ENCODE measurements at places on chromosomes 6 and 20. TPM values are rescaled to one million over a fixed set of nuclear protein-coding genes. Genes with fewer than 3 reads are reported as not detected.
A peak's percentile ranks its signal among the peaks of the same experiment; 100 is the strongest.

DNA sequence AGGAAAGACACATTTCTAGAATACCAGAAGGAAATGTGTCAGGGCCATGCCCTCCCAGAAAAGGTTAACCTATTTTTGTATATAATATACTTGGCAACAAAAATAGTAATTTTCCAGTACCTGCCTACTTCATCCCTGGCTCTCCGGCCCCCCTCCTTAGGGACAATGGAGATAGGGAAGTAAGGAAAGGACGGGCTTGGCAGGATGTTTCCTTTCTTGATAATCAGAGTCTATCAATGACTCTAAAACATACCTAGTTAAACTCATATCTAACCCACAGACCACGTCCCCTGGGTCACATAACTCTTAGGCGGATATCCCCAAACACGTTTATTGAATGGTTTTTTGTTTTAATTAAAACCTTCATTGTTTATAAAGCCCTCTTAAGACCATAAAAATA is 11.8 kb downstream of the UQCC2 start:
- H3K27me3 ChIP-seq, result no peaks in the 10 kb centered on the region
- H3K4me3 ChIP-seq, result no peak overlapping the region
- DNase-seq, result no peak
- peaks cover 13% of the 10 kb centered on the region for H3K36me3 ChIP-seq

- H3K4me3 ChIP-seq, result no peak overlapping the region
- no peaks in the 10 kb centered on the region for H3K4me1 ChIP-seq
- no peak overlapping the region for H3K27ac ChIP-seq
- DNase-seq, result no peak
These were observed 27.5 kb upstream of the TAF8 start for GRCh38 chr6:42022755-42023384.

DNA sequence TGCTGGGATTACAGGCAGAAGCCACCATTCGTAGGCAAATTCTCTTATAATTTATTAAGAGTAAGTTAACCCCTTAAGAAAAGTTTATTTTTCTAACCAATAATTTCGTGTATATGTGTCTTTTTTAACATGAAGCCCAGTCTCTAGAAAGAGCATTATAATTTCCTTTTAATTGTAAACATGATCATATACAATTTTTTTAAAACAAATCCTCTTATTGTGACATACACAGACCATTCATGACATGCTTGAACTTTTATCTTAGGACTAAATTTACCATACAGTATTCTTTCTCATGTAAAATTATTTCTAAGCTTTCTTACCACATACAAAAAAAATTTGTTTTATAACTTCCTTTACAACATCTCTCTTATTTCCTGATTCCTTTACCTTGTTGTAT is 6.7 kb downstream of the ACOT13 start:
- no peaks in the 10 kb centered on the region for H3K4me1 ChIP-seq
- H3K27ac ChIP-seq, result no peak overlapping the region
- no peaks in the 10 kb centered on the region for H3K36me3 ChIP-seq
- no peak overlapping the region for H3K4me3 ChIP-seq
- H3K27me3 ChIP-seq, result no peaks in the 10 kb centered on the region
- DNase-seq, result no peak

The RSPH4A gene
- polyA plus RNA-seq, result 1.2 TPM

The HDAC2 gene
- polyA plus RNA-seq, result 48.9 TPM

The APOBEC2 gene
- polyA plus RNA-seq, result 6.6 TPM

DNA sequence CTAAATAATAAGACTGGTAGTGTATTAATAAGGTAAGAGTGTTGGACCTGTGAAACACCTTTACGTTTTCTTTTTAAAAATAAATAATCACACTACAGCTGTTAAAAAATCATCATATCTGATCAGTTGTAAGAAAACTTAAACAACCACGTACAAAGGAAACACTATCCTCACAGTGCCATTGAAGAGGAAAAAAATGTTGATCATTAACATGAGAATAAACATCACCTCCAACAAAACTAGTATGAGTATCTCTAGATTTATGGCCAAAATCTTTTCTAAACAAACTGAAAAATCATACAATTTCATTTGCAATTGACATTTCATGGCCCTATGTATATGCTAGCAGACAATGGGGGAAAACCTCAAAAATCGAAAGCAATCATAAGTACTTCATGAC is 590 bp downstream of the EYS start:
- H3K4me1 ChIP-seq, result no peaks in the 10 kb centered on the region
- no peak overlapping the region for H3K27ac ChIP-seq
- H3K27me3 ChIP-seq, result no peaks in the 10 kb centered on the region
- no peaks in the 10 kb centered on the region for H3K36me3 ChIP-seq

- H3K27me3 ChIP-seq, result no peaks in the 10 kb centered on the region
- H3K4me1 ChIP-seq, result no peaks in the 10 kb centered on the region
- DNase-seq, result no peak
- no peak overlapping the region for H3K27ac ChIP-seq
- no peaks in the 10 kb centered on the region for H3K36me3 ChIP-seq
- no peak overlapping the region for H3K4me3 ChIP-seq
These were observed 644.8 kb downstream of the PTPRT start for GRCh38 chr20:42544926-42545325.

The SIGLEC1 gene
- polyA plus RNA-seq, result 2.5 TPM

GRCh38 chr6:166382500-166382932 is 224 bp downstream of the MPC1 start:
- no peaks in the 10 kb centered on the region for H3K36me3 ChIP-seq
- DNase-seq, result no peak
- no peaks in the 10 kb centered on the region for H3K27me3 ChIP-seq
- H3K4me1 ChIP-seq, result peaks cover 32% of the 10 kb centered on the region
- peak overlapping the region; percentile 97 for H3K4me3 ChIP-seq

- H3K27me3 ChIP-seq, result no peaks in the 10 kb centered on the region
- H3K4me1 ChIP-seq, result no peaks in the 10 kb centered on the region
- H3K36me3 ChIP-seq, result no peaks in the 10 kb centered on the region
- H3K4me3 ChIP-seq, result no peak overlapping the region
These were observed 610.5 kb upstream of the MAN1A1 start for GRCh38 chr6:119960036-119960435.

GRCh38 chr6:152391179-152391880 is 245.8 kb downstream of the SYNE1 start:
- no peak overlapping the region for H3K4me3 ChIP-seq
- no peak for DNase-seq
- no peaks in the 10 kb centered on the region for H3K36me3 ChIP-seq
- H3K4me1 ChIP-seq, result no peaks in the 10 kb centered on the region
- H3K27ac ChIP-seq, result no peak overlapping the region
- H3K27me3 ChIP-seq, result no peaks in the 10 kb centered on the region

The DOP1A gene
- polyA plus RNA-seq, result 12.3 TPM

- no peaks in the 10 kb centered on the region for H3K27me3 ChIP-seq
- no peak overlapping the region for H3K4me3 ChIP-seq
- DNase-seq, result no peak
- no peaks in the 10 kb centered on the region for H3K36me3 ChIP-seq
These were observed 159.0 kb upstream of the RIPOR2 start for GRCh38 chr6:25094726-25095125.

DNA sequence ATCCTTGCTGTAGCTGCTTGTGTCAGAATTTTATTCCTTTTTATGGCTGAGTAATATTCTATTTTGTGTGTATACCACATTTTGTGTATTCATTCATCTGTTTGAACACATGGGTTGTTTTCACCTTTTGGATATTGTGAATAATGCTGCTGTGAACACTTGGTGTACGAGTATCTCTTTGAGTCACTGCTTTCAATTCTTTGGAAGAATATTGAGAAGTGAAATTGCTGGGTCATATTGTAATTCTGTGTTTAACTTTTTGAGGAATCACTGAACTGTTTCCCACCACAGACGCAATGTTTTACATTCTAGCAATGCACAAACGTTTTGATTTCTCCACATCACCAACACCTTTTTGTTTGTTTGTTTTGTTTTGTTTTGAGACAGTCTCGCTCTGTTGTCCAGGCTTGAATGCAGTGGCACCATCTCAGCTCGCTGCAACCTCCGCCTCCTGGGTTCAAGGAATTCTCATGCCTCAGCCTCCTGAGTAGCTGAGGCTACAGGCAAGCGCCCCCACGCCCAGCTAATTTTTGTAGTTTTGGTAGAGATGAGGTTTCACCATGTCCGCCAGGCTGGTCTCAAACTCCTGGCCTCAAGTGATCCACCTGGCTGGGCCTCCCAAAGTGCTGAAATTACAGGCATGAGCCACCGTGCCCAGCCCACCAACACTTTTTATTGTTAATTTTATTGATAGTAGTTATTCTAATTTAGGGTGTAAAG is 21.7 kb downstream of the CPXM1 start:
- no peak overlapping the region for H3K27ac ChIP-seq
- no peaks in the 10 kb centered on the region for H3K27me3 ChIP-seq
- no peak for DNase-seq
- H3K36me3 ChIP-seq, result no peaks in the 10 kb centered on the region

DNA sequence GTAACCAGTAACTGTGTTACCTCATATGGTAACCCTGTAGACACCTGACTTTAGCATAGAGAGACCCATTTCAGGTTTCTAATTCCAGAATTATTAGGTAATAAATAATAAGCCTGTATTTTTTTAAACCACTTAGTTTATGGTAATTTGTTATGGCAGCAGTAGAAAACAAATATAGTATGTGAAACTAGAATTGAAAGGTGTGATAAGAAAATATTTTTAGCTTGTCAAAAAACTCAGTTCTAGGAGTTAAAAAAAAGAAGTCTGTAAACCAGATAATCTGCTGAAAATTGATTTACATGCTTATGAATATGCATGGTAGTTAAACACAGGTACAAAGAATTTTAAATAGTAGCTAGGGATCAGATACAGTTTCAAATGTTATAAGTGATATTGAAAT is 695.0 kb upstream of the GJE1 start:
- H3K4me1 ChIP-seq, result no peaks in the 10 kb centered on the region
- no peak overlapping the region for H3K27ac ChIP-seq
- no peak for DNase-seq
- H3K27me3 ChIP-seq, result no peaks in the 10 kb centered on the region
- no peak overlapping the region for H3K4me3 ChIP-seq

- no peak for DNase-seq
- H3K27ac ChIP-seq, result no peak overlapping the region
- H3K36me3 ChIP-seq, result no peaks in the 10 kb centered on the region
- H3K27me3 ChIP-seq, result no peaks in the 10 kb centered on the region
- H3K4me3 ChIP-seq, result no peak overlapping the region
These were observed 81.8 kb downstream of the LCA5 start for GRCh38 chr6:79455446-79455845.

All from pancreas (tissue), 10 donors.